ENCODE measurements at places on chromosomes 3 and 15.

DNA sequence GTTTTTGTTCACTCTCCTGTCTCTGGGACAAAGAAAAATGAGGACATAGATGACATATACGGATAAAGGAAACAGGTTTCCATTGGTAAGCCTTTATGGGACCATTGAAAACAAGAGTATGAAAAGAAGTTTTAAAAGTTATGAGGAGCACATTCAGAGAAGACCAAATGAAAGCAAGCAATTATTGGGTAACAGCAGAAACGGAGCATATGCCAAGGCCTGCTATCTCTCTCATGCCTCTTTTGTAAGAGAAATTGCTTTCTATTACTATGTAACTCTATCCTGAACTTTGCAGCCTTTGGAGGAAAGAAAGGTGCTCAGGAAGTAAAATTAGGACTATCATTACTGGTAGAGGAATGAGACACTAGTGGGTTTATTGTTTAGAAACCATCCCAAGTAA is 14.9 kb upstream of the DPH6 start:
- no peak for DNase-seq

DNA sequence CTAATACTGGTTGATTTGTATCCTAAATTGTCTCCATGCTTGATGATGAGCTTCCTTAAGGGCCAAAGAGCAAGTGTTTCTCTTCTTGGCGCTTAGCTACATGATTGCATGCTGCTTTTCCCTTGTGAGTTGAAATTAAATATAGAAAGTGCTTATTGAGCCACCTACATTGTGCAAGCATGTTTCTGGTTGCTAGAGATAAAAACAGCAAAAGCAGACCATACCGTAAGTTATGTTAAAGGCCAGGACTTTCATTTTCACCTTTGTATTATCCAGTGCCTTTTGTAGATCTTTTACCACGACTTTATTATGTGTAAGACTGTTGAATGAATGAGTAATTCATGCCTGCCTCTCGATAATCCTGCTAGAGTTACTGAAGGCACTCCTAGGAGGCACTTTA is 41.9 kb upstream of the CCNB2 start:
- DNase-seq = no peak

GRCh38 chr3:130728037-130728436 is 18.6 kb downstream of the PIK3R4 start:
- DNase-seq = no peak

DNA sequence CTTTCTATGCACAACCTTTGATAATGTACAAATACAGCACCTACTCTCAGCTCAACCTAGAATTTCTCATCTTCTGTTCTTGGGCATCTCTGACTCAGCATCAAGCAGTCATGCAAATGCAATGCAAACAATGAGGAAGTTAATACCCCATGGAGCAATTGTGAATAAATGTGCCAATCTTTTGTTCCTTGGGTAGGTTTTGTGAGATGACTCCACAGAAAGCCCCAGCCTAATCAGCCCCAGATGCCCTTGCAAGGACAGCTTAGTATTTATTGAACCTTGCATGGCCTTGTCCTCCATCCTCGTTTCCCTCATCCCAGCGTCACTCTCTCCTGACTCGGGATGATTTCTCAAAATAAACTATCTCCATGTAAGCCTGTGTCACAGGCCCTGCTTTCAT is 494.7 kb upstream of the NECTIN3 start:
- no peak for DNase-seq

DNA sequence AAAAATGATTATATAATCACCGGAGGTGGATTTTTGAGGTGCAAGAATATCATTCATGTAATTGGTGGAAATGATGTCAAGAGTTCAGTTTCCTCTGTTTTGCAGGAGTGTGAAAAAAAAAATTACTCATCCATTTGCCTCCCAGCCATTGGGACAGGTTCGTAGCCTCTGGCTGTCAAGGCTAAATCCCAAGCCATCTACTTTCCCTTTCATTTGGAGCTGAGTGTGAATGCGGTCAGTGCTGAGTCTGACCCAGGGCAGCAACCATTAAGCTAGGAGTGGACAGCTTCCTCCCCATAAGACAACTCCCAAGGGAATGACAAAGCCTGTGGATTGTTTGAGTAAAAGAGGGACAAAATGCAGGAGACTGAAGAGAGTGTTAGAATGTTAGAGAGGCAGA is 33.6 kb downstream of the PARP14 start:
- no peak for DNase-seq

DNA sequence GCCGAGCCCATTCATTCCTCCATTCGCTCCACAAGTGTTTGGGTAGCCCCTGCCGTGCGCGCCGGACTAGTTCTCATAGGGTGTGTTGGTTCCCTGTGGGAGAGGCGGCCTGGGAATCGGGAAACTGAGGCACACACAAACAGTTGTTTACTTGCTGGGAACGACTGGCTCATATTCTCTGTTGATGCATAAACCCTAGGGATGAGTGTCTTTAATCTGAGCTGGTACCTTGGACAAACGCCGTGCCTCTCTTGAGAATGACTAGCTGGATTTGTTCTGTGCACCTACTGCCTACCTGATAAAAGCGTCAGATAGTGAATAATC is 737 bp downstream of the DNAJA4 start:
- no peak for DNase-seq

GRCh38 chr3:107981471-107982111 is 109.2 kb downstream of the CD47 start:
- DNase-seq = no peak
